ENCODE measurements at places on chromosomes 5 and 9. TPM values are rescaled to one million over a fixed set of nuclear protein-coding genes. Genes with fewer than 3 reads are reported as not detected.

The CDH9 gene
- total RNA-seq: not detected

The PPP3R2 gene
- total RNA-seq: not detected

The CCNB1 gene
- 6.9 TPM for total RNA-seq

The OTP gene
- not detected for total RNA-seq

The PCDHB6 gene
- total RNA-seq: 1.3 TPM

The MZB1 gene
- total RNA-seq: not detected

The NEUROG1 gene
- total RNA-seq: not detected

The PHYHD1 gene
- total RNA-seq: 51.1 TPM

The IFNA13 gene
- total RNA-seq: not detected

The CNTNAP3B gene
- 23.4 TPM for total RNA-seq

The TMEM232 gene
- total RNA-seq: 2.3 TPM

The ADGRD2 gene
- total RNA-seq: 0.49 TPM

The DNM1 gene
- 9.9 TPM for total RNA-seq

The DND1 gene
- 0.94 TPM for total RNA-seq

The RC3H2 gene
- total RNA-seq: 28.8 TPM

The ACTBL2 gene
- 0.08 TPM for total RNA-seq

The PKN3 gene
- total RNA-seq: 8.4 TPM

The SARDH gene
- total RNA-seq: 0.29 TPM

Measured in lower leg skin (tissue), 4 donors.